ENCODE measurements at places on chromosomes 12 and 14.

DNA sequence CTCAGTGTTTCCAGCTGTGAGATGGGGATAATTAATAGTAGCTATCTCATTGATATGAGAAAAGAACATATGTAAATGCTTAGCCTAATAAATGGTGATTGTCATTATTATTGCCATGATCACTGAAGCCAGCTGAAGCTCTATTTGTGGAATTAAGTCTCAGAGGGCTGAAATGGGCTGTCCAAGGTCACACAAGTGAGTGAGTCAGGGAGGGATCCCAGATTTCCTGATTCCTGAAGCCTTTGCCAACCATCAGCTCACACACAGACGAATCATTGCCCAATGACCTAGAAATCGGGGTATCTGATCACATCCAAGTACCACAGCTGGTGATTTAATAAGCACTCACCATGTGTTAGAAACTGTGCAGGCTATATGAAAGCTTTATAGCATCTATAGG lies 21.6 kb upstream of the TMEM229B start:
- no peak for DNase-seq

DNA sequence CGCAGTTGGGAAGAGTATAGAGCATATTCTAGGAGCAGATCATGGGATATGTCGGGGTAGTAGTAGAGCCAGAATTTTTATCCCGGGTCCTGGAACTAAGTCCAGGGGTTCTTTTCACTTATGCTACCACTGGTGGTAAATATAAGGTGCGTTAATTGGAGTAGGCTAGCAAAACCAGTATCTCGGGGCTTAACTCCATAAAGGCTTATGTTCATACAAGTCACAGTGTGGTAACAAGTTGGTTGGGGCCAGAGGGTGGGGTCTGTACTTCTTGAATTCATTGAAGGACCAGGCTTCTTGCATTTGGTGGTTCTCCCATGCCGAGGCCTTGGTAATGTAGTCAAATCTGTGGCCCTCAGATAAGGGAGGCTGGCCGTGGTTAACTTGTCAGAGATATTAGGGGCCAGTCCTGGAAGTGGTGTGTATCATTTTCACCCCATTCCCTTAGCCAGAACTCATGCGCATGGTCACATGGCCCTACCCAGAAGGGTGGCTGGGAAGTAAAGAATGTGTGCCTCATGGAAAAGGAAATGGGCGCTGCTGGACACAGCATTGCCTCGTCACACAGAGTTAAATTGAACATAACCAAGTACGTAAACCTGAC lies 1.5 kb upstream of the ZNF641 start:
- no peak for DNase-seq

- no peak for DNase-seq
These were observed 398.4 kb downstream of the NUAK1 start for GRCh38 chr12:105740369-105740768.

DNA sequence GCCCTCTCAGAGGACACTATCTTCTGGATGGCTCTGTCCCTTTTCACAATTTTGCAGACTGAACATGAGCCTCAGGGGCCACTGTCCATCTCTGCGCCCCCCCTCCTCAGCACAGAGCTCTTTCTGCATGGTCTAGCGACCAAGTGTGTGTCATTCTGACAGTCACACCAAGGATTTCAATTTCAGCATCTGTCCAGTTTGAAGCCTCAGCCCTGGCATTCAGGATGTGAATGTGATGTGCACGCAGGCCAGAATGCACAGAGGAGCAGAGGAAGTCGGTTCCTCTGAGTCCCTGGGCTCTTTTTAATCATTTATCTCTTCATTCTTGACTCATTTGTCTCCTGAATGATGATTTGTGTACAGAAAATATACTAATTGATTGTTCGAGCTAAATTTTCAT lies 102.0 kb upstream of the PWP1 start:
- DNase-seq: no peak

DNA sequence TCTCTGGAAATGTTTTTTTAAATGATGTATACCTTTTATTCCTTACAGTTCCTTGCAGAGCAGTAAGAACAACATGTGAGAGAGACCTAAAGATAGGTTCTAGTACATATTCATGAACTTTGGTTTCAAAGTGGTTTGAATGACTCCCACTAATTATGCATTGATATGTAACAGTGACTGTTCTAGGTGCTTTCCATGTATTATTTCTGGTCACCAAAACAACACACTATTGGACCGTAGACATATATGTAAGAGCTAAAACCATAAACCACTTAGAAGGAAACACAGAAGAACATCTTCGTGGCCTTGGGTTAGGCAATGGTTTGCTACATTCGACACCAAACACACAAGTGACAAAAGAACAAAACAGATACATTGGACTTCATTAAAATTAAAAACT lies 37.9 kb downstream of the SOX5 start:
- DNase-seq: no peak
